ENCODE measurements at places on chromosomes 7 and 10. TPM values are rescaled to one million over a fixed set of nuclear protein-coding genes. Genes with fewer than 3 reads are reported as not detected.

Gene BHLHA15
- total RNA-seq = not detected

Gene GPR85
- total RNA-seq = 7.5 TPM

Gene PAX4
- total RNA-seq = not detected

Gene OPALIN
- total RNA-seq = not detected

Gene TLX1
- total RNA-seq = not detected

Gene CNTNAP2
- total RNA-seq = not detected

Gene CREB3L2
- total RNA-seq = 21.2 TPM

Gene GRM8
- total RNA-seq = 0.72 TPM

Gene GPR37
- 0.62 TPM for total RNA-seq

Gene CFAP46
- not detected for total RNA-seq

Gene CAMK1D
- 0.52 TPM for total RNA-seq

Gene PON1
- not detected for total RNA-seq

Gene C10orf143
- total RNA-seq = 0.96 TPM

Gene MSMB
- total RNA-seq = not detected

Gene SPDYE1
- not detected for total RNA-seq

Gene MINDY4
- 2.0 TPM for total RNA-seq

Gene NSUN5
- 46.3 TPM for total RNA-seq

Gene GIMAP6
- total RNA-seq = not detected

Gene SLC13A4
- not detected for total RNA-seq

Gene DRGX
- total RNA-seq = not detected

Gene PHKG1
- total RNA-seq = 57.5 TPM
